Gastroesophageal sphincter (tissue), 4 donors: ENCODE measurements at places on chromosomes 6 and 20. TPM values are rescaled to one million over a fixed set of nuclear protein-coding genes. Genes with fewer than 3 reads are reported as not detected.

GRCh38 chr6:1037430-1038202 is 274.3 kb upstream of the FOXQ1 start:
- no peak for ATAC-seq

DNA sequence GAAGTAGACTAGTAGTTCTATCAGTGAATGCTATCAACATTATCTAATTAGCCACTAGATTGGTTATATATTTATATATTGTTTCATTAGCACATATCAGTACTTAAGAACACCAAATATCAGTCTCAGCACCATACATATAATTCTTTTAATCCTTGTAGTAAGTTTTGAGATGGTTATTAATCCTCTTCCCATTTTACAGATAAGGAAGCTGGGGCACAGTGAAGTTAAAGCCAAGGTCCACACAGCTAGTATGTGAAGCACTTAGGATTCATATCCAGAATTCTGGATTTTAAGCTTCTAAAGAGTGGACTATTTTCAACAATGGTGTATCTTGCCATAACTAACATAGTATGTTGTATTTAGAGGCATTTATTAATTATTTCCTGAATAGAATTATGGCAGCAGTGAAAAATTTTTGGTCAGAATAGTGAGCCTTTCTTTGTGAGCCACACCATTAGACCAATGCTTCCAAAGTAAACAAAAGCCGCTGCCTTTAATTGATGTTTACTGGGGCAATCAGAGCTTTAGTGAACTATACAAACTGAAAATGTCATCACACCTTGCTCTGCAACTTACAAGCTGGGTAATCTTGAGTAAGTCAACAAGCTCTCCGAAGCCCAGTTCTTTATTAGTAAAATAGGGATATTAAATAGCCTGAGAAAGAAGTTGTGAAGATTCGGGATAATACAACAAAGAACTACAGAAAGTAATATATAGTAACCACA is 41.9 kb upstream of the HBS1L start:
- ATAC-seq: no peak

DNA sequence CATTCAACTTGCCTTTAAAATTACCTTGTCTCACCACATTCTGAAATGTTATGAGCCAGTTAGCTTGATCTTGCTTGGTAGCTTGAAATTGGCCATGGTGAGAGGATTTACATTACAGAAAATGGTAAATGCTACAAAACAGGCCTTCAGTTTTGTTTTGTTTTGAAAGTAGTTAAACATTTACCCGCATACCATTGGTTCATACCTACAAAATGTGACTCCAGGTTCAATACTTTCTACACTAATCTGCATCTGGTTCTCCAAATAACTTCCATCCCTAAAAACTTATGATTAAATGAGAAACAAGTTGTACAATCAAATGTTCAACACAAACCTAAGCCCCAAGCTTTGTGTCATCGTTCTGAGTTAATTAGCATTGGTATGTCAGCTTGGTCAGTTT is 30.5 kb upstream of the MYBL2 start:
- ATAC-seq: no peak

GRCh38 chr20:44800391-44801046 is 9.8 kb downstream of the RIMS4 start:
- ATAC-seq: no peak

DNA sequence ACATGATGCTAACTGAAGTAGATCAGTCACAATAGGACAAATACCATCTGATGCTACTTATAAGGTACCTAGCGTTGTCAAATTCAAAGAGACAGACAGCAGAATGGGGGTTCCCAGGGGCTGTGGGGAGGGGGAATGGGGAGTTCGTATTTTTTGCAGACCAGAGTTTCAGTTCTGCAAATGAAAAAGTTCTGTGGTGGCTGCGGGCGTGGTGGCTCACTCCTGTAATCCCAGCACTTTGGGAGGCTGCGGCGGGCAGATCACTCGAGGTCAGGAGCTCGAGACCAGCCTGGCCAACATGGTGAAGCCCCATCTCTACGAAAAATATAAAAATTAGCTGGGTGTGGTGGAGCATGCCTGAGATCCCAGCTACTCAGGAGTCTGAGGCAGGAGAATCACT is 68.1 kb downstream of the SLC22A23 start:
- no peak for ATAC-seq

- no peak for ATAC-seq
Measured at GRCh38 chr6:158807515-158808441, 11.4 kb downstream of the EZR start.

DNA sequence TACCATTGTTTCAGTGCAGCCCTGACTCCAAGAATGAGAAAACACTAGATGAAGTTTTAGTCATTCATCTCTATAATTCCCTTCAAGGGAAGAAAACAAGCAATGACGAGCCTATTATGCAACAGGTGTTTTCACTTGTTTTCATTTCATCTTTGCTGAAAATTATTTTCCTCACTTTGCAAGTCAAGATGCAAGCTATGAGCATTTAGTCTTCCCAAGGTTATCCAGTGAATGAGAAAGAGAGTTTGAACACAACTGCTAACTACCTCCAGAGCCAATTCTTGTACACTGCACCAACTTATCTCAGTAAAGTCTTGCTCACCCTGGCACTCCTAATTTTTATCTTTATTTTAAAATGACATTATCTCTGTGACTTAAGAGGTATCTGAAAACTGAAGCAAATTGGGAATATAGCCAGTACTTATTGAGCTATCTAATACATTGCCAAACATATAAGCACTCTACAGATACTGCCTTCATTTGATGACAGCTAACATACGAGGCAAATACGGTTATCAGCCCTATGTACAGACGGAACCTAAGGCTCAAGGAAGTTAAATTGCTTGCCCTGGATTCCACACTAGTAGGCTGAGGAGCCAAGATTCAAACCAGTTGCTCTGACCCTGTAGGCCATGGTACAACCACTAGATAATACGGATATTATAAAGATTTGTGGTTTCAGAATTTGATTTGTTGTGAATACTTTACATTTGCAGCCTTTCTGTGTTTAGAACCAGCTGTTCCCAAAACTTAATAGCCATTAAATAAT is 36.8 kb downstream of the MOXD1 start:
- ATAC-seq: no peak

DNA sequence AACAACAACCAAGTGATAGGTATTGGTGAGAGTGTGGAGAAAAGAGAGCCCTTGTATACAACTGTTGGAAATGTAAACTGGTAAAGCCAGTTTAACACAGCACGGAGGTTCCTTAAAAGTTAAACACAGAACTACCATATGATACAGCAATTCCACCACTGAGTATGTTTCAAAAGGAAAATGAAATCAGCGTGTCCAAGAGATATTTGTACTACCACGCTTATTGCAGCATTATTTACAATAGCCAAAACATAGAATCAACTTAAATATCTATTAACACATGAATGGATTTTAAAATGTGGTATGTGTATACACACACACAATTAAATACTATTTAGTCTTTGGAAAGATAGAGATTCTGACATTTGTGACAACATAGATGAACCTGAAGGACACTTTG is 1.1 kb downstream of the PTCHD4 start:
- no peak for ATAC-seq

DNA sequence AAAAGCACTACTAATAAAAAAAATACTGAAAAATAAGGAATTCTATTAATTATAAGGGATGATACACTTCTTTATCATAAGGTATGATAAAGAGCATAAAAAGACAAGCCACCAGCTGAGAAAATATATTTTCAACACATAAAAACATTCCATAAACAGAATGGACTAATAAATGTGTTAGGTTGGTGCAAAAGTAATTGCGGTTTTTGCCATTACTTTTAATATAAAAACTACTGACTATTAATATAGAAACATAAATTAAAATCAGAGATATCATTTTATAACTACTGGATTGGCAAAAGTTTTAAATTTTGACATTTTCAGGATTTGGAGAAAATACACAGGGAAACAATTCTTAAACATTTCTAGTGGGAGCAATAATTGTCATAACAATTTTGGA is 37.1 kb upstream of the FKBP1C start:
- no peak for ATAC-seq

DNA sequence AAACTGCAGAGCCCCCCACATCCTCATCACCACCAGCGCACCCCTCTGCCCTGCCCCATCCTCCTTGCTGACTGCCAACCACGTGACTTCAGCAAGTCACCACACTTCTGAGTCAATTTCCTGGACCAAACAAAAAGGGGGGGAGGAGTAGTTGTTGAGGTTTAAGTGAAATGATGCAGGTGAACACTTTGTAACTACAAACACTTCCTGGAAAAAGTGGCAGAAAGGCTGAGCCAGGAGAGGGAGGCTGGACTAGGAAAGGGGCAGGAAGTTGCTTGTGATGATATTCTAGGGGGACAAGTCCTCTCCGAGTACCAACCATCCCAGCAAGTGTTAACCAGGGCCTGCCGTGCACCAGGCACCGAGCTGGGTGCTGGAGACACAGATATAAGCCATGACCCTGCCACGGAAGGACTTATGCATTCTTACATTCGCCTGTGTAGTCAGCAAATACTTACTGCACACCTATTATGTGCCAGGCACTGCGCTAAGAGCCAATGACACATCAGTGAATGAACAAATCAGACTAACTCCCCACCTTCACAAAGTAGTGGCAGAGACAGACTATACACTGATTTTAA is 67.3 kb downstream of the PREX1 start:
- ATAC-seq: peak; percentile 24

DNA sequence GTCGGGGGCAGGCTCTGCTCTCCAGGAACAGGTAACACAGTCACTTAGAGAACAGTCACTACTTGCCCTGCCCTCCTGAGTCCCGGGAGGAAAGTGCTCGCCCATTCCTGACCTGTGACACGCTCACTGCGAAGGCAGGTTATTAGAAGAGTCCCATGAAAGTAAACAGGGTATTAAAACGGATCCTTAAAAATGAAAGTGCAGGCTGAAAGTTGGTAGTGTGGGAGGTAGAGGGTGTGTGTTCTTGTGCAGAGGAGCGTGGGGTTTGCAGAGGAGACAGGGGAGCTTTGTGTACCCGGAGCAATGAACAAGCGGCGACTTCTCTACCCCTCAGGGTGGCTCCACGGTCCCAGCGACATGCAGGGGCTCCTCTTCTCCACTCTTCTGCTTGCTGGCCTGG is at the start of gene CCN6:
CCN6 (plus strand) TSS at position 104 of the 400 bp plus-strand sequence; CDS start at position 358, 254 bp downstream.
- no peak for ATAC-seq

DNA sequence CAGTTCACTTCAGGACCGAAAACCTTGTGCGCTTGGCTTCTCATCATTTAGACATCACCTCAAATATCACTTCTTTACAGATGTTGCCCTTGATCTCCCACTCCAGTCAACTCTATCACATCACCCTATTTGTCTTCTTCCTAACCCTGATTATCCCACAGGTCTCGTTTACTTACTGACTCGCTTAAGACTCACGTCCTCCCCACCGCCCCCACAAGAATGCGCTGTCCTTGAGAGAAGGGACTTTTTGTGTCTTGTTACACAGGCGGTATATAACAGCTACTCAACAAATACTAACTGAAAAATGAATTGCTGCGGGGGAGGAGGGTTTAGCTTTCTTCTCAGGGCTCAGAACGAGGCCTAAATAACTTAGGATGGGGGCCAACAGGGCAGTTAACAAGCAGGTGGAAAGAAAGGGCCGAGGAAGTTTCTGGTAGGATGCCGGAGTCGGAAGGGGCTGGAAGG is 527 bp downstream of the TOMM34 start:
- no peak for ATAC-seq

DNA sequence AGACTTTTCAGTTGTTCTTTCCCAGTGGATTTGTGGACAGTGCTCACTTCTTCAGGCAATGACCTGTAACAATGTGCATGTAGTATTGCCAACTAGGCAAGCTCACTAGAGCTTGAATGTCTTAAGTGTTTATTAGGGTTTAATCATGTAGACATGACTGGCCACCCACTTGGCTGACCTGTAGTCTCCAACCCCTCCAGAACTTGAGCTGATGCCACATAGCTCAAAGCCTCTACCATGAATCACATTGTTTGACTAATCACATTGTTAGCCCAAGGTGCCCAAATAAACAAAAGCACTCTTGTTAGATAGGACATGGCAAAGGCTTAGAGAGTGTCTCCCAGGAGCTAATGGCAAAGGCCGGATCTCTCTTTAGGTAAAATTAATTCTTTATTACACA is 272.7 kb downstream of the GRIK2 start:
- ATAC-seq: no peak

- ATAC-seq: no peak
Measured at GRCh38 chr6:119921491-119922010, 572.0 kb upstream of the MAN1A1 start.

- peak; percentile 52 for ATAC-seq
Measured at GRCh38 chr20:1933465-1933870, 38.3 kb downstream of the SIRPA start.

DNA sequence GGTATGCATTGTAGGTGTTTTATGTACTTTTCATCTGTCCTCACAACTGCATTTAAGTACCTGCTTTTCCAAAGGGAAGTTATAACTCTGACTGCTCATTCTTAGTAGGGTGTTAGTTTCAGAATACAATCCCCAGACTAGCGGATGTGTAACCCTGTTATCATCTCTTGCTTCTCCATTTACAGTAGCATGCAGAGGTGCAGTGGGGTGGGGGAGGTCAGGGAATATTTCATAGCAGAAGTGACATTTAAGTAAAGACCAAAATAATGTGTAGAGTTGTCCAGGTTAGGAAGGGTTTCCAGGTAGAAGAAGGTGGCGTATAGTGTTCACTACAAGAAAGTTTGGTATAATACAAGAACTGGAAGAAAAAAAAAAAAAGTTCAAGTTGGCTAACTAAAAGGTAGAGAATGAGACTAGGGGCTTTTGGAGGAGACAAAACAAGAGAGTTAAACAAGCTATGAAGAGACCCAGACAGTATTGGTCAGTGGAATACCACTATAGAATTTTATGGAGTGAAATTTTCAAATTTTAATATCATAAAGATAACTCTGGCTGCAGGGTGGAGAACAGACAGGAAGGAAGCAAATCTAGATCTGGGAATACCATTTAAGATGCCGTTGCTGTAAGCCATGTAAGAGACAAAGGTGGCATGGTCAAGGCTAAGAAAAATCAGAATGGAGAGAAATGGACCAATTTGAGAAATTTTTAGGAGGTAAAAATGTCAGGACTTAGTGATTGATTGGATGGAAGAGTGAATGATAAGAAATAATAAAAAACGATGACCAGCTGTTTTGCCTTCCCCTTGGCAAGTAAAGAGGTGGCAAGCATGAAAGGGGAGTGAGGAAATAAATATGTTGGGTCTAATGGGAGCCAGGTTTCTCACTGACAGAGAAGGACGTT is 2.2 kb upstream of the AHI1 start:
- ATAC-seq: no peak

Gene TFAP2D
- not detected for total RNA-seq

Gene MATN4
- total RNA-seq: not detected

Gene MDN1
- 22.4 TPM for total RNA-seq

Gene ZFP57
- total RNA-seq: 4.7 TPM
